ENCODE measurements at places on chromosomes 3 and 15.

DNA sequence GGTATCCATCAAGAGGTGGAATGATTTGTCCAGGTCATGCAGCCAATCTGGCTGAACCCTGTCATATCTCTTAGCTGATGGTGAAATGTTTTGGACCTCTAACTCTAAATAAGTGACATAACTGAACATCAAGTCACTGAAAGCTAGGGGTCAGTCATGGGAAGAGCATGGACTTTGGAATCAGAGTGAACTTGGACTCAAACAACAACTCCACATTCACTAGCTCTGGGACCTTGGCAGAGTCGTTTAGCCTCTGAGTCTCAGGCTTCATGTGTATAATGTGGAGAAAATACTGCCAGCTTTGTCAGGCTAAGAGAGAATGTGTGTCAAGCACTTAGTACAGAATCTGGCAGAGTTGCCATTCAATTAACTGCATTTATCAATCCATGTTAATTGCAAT lies 557.8 kb upstream of the CFAP20DC start:
- DNase-seq, result peak; percentile 4

DNA sequence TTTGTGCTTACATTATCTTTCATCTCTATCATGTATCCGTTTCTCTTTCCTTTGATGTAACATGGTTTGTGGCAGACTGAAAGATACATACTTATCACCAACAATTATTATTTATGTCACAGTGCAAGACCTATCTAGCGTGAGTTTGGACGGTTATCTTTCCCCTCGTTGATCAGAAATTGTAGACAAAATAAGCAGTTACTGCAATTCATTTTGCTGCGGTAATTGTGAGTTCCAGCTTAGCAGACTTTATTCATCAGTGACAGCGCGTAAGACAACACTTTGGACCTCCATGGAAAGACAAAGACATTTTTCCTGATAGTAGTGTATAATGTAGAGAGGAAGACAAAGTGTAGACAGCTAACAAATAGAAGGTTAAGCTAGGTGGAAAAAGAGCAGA lies 51.0 kb upstream of the UTS2B start:
- DNase-seq, result no peak

DNA sequence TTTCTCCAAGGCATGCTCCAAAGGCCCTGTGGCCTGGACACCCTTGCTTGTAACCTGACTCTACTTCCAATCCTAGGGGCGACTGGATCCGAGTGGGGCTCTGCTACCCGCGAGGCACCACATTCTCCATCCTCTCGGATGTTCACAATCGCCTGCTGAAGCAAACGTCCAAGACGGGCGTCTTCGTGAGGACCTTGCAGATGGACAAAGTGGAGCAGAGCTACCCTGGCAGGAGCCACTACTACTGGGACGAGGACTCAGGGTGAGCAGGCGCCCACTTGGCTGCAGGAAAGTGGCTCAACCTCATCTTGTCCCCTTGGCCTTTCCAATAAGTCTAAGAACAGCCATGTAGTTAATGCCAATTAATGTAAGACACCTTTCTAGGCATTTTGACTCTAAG lies 51.9 kb downstream of the MESD start:
- no peak for DNase-seq

DNA sequence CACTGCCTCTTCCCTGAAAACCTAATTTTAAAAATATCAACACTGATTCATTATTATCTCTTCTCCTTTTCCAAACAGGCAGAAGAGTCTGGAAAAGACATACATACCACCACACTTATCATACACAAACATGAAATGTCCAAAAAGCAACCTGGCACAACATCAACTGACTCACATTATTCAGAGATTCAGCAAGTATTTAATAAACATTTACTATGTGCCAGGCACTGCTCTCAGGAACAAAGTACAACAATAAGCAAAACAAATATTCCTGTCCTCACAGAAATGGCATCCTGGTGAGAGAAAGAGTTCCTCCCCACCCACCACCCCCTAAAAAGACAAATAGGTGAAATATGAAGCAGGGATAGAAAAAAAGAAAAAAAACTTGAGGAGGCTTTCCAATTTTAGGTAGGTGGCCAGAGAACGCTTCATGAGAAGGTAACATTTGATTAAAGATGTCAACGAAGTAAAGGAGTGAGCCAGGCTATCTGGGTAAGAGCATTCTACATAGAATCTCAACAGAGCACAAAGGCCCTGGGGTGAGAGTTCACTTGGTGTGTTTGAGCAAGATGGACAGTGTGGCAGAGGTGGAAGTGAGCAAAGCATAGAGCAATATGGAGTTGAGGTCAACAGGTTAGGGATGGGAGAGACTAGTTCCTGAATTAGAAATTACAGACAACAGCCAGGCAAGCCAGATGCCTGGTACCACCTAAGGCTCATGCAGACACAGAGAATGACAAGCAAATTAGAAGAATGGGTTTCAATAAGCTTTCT lies 141.7 kb downstream of the OSBPL10 start:
- DNase-seq, result no peak

- DNase-seq, result no peak
Measured at GRCh38 chr3:62718011-62718410, 157.2 kb downstream of the CADPS start.

DNA sequence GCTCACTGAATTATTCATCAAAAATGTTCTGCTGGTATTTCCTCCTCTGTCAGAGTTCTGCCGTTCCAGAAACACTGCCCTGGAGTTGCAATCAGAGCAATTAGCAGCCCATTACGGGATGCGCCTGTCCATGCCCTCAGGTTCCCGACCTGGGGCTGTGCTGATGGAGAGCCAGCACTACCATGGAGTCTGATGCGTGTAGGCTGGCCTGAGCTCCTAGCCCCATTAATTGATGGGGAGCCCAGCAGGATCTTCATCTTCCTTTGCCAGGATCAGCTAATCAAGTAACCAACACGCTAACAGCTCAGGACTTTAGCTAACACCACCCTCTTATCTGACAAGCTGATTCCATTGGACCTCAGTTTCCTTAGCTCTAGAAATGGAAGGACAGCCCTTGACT lies 164.2 kb downstream of the ABHD5 start:
- no peak for DNase-seq

DNA sequence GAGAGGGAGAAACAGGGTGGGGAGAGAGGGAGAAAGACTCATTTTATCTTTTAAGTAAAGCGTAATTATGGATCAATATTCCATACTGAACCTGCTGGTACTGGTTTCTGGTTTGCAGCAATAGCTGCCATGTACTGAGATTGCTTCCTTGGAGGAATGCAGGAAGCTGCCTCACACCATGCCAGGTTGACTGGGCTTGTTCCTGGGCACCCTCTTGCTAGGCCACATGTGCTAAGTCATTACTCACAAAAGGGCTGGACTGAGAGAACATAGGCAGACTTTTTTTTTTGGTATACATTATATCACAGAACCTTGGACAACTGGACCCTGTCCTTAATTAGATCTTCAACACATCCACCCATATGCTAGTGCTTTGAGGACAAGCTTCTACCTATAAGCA lies 193.4 kb downstream of the ZNF621 start:
- DNase-seq, result no peak

DNA sequence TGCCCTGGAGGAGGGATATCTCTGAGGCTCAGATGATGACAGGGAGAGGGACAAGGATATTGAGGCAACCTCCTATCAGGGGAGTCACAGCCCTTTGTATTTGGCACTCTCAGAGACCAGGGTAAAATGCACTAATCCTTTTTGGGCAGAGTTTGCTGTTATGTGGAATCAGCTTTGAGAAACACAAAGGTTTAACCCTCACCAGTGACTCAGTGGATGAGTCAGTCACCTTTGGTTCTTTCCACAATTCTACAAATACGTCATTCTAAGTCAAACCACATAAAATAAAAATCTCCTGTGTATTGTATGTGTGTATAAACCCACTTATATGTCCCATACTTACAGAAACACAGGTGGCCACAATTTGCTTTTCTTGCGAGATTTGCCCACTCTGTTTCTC lies 5.1 kb downstream of the LSAMP start:
- no peak for DNase-seq

DNA sequence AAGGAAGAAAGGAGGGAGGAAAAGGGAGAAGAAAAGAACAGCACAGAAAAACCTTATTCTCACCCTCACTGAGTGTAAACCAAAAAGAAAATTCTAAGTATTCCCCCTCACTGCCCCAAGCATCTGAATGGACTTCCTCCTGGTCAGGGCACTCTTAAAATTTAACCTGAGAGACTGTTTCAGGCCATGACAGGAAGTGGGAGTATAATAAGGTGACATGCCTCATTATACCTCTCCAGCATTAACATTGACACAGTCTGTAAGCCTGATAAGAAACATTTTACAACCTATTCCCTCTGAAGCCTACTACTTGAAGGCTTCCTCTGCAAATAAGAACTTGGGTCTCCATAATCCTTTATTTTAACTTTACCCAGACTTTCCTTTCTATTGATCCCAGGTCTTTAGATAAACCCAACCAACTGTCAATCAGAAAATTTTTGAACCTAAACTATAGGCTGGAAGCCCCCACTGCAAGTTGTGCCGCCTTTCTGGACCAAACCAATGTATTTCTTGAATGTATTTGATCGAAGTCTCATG lies 41.7 kb downstream of the SLCO2A1 start:
- no peak for DNase-seq

DNA sequence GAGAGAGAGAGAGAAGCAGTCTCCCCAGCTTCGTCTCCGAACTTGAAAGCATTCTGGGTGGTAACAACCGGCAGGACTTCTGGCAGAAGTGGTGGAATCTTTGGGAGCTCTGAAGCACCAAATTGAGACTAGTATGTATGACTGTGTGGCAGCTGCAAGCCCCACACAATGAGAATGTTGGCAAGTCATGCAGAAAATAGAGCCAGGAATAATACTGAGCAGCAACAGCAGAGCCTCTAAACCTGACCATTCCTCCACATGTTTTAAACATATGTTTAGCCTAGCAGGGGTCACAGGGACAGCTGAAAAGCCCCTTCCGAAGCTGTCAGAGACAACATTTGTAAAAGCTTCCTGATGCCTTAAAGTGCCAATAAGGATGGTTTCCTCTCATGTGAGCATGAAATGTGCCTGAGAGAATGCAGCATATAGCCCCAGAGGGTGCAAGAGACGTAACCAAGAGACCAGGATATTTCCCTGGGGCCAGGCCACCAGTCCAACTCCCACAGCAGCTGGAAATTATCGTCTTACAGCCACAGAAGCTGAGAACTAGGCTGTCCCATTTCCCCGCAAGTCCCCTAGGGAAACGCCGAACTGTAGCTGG lies 178.6 kb upstream of the CCDC54 start:
- no peak for DNase-seq

DNA sequence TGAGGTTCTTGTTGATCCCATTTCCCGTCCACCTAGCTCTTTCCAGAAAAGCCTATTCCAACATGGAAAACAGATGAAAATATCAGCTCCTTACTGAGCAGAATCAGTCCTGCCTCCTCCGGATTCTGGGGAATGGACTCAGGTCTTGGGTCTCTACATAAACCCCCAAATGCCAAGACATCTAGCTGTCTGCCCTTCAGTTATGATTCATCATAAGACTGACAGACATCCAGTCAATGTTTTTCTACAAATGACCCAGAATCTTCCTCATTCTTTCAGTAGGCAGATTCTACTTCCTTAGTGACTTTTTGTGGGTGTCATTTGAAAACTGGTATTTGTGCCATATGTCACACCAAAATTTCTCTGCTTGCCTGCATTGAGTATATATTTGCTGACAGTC lies 103.0 kb upstream of the TGFBR2 start:
- DNase-seq, result no peak

DNA sequence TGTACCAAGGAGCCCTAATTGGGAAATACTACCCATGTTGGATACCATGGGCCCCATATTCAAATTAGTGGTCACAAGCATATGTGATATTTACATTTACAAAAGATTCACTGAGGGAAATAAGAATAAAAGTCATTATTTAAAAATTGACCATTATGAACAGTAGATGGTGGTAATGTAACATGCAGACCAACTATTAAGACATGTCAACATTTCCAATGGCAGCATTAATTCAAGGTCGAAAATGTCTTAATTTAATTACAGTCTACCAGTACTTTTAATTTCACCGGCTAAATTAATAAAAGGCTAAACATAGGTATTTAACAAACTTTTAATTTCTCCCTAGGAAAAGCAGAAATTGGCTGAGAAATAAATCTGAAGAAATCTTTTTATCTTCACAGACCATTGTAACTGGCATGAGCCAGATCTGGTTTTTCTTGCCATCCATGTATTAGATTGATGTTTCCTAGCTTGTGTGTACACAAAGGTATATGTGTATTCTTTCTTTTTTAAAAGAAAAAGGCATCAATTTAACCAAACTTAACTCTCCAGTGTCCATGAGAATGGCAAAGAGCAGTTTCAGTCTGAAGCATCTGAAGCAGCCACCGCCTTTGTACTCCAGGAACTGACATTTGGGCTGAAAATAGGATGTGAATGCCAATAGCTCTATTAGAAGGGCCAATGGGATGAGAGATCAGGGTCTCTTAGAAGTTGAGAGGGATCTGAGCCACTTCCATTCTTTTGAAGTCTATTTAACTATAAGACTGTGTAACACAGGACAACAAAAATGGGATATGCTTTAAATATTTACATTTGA lies 26.6 kb downstream of the NEK11 start:
- no peak for DNase-seq

DNA sequence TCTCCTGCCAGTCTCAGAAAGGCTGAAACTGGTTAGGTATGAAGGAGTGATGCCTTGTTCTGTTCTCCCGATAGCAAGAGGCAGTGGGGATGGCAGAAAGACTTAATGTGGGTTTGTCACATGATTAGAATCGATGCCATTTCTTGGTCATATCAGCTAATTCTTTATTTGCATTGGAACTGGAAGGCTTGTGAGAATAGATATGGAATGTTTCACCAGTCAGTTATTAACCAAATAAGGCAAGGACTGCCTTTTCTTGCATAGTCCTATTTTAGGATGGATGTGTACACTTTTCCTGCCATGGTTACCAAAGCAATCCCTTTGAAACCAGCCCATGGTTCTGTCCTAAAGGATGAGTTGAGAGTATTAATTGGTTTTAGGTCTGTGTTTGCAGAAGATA lies 33.7 kb downstream of the FILIP1L start:
- no peak for DNase-seq

DNA sequence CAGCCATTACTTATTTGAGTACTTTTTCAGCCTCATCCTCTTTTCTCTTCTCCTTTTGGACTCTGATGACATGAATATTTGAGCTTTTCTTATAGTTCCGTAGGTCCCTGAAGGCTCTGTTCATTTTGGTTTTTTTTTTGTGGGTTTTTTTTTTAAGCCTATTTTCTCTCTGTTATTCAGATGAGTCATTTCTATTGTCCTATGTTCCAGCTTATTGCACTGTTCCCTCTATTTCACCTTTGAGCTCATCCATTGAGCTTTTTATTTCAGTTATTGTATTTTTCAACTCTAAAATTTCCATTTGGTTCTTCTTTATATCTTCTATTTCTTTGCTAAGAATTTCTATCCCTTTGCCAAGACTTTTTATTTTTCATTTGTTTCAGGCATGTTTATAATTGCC lies 7.2 kb upstream of the MGLL start:
- DNase-seq, result no peak

Measured in mucosa of descending colon (tissue), 3 donors.